Smooth muscle cell of the umbilical artery (primary cell): ENCODE measurements at places on chromosomes 13 and 19. TPM values are rescaled to one million over a fixed set of nuclear protein-coding genes. Genes with fewer than 3 reads are reported as not detected.

PPP1R12C gene
- total RNA-seq = 29.4 and 46.6 TPM in 2 replicates

FPR2 gene
- total RNA-seq = 0.05 and 0.30 TPM in 2 replicates

TMEM150B gene
- total RNA-seq = not detected in 2 replicates

OBI1 gene
- 11.6 and 16.2 TPM in 2 replicates for total RNA-seq

CYP4F12 gene
- total RNA-seq = not detected in 2 replicates

SIGLEC9 gene
- total RNA-seq = not detected in 2 replicates

TMEM272 gene
- total RNA-seq = not detected in 2 replicates

KCNRG gene
- total RNA-seq = 5.2 and 7.4 TPM in 2 replicates

SPACA4 gene
- total RNA-seq = not detected in 2 replicates

COL4A1 gene
- total RNA-seq = 1,935 and 2,219 TPM in 2 replicates

RHPN2 gene
- total RNA-seq = 3.6 and 8.3 TPM in 2 replicates

C3 gene
- 3.1 and 60.0 TPM in 2 replicates for total RNA-seq

BEST2 gene
- not detected in 2 replicates for total RNA-seq

TRPM4 gene
- total RNA-seq = 13.4 and 23.1 TPM in 2 replicates

CD209 gene
- total RNA-seq = not detected in 2 replicates

PCDH17 gene
- total RNA-seq = under 0.01 and 0.60 TPM in 2 replicates

C19orf33 gene
- not detected in 2 replicates for total RNA-seq

ERF gene
- total RNA-seq = 12.2 and 36.0 TPM in 2 replicates

CYP4F11 gene
- total RNA-seq = not detected in 2 replicates

IL17D gene
- 0.59 and 1.3 TPM in 2 replicates for total RNA-seq

SULT2B1 gene
- total RNA-seq = not detected in 2 replicates

ASPDH gene
- not detected in 2 replicates for total RNA-seq

CFAP97D2 gene
- not detected in 2 replicates for total RNA-seq
